ENCODE measurements at places on chromosomes 5 and 9.

DNA sequence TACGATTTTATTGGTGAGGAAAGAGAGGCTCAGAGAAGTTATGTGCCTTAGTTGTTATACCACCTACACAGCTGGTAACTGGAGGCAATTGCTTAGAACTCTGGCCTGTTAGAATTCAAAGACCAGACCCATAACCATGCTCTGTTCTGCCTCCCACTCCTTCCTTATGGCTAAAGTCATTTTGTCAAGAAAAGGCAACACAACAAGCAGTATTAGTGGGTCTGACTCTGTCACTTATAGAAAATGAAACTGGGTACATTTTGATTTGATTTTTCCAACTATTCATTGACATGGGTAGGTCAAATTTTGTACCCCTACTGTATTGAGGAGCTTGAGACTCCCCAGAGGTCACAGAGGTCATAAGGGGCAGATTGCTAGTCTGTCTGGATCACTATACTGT, 44.5 kb upstream of the NR3C1 start:
- DNase-seq: no peak

DNA sequence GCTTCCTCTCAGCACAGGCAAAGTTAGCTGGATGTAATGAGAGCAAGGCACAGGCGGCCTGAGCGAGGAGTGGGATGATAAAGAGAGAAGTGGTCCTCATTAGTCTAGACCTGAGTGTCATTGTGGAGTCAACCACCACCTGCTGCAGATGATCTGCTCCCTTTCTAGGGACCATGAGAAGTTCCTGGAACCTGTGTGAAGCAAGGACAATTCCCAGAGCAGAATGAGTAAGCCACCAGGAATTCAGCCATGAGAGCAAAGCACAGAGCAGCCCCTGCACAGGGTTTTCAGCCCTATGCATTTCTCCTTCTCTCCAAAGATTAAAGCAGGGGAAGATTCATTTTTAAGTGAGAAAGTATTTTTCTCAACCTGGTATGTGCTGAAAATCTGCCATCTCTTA, 146.8 kb upstream of the SPEF2 start:
- no peak for DNase-seq

GRCh38 chr9:85397005-85397404, 344.7 kb downstream of the AGTPBP1 start:
- no peak for DNase-seq

DNA sequence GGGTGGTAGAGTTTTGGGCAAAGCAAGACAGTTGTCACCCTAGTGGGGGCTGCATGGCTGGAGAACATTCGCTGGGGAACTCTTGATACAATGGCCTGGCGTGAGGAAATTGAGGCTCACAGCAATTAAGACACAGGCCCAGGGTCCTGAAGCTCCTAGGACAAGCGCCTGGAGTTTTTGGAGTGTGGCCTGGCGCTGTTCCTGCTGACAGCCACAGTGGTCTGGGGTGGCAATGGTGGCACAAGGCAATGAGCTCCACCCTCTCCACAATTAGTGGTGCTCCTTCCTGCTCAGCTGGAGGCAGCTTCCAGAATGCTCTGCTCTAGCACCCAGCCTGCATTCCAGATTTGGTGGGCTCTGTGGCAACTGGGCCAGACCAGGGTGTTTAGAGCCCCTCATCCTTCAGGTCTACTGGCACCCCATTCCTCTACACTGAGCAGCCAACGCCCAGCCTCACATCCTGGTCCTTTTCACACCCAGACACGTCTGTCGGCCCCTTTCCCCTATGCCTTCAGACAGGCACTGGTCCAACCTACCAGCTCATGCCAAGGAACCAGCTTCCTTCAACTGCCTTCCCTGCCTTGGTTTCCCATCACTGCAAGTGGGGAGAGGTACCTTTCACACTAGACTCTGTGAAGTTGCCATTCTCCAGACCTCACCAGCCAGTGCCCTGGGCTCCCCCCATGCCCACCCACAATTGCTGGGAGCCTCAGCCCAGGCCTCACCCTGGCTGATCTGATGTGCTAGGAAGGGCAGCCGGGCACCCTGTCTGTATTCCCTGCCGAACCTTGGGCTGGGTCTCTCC, 138.1 kb upstream of the COL5A1 start:
- DNase-seq: no peak

DNA sequence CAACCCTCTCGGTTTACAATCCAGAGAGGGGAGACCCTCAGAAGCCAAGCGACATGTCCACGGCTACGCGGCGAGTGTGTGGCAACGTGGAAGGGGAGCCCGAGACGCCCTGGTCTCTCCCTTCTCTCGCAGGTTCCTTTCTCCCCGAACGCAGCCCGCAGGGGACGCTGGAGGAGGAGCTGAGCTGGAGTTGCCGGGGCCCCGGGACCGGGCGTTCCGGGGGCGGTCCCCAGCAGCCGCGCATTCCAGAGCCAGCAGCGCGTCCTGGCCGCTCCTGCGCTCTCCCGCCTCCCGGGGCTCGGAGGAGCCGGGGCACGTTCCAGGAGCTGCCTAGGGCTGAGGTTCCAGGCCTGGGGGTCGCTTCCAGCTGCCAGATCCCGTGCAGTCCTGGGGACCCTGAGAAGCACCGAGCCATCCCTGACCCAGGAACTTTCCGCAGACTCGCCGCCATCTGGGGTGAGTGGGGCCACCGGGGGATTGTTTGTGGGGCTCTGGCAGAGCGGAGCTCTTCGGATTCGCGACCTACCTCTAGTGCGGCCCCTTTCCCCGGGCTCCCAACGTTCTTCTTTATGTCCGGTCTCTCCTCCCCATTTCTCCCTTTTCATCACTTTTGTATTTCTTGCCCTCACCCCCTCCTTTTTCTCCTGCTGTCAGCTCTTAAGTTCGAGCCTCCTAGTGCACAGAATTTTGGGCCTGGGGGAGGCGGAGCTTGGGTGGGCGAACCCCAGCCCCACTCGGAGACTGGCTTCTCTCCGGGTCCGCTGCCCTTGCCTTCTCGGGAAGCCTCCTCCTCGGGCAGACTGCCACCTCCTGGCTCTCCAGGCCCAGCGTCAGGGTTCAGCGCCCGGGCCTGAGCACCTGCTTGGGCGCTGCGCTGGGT, at the start of gene SMIM3:
SMIM3 (plus strand) TSS at position 241 of the 880 bp plus-strand sequence. CDS start 16,684 bp downstream, outside the sequence.
- no peak for DNase-seq

DNA sequence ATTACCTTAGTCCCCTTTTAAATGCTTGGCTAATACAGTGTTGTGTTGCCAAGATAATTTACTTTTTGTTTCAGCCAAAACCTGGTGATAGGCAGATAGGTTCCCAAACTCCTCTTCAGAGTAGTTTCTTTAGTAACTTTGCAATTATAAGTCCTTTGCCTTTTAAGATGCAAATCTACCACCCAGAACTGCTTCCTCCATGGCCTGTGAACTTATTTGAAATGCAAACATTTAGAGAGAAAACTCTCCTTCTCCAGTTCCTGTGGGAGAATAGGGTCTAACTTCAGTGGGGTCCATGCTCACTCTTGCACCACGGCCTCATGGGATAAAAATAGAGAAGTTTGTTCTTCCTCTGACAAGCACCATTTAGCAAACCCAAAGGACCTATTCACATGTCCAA, 1955.4 kb upstream of the CDH6 start:
- no peak for DNase-seq

DNA sequence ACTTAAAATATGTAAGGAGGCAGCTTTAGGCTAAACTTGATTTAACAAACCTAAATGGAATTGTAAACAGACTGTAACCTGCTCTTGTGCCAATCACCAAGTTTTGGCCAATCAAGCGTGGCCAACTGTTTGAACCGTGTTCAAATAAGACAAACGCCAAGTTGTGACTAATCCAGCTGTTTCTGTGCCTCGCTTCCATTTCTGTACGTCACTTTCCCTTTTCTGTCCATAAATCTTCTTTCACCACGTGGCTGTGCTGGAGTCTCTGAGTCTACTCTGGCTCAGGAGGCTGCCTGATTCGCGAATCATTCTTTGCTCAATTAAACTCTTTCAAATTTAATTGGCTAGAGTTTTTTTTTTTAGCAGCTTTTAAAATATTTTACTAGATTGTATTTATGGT, 71.3 kb downstream of the LIX1 start:
- DNase-seq: peak; percentile 81

- DNase-seq: no peak
These were observed 167.6 kb downstream of the YIPF5 start for GRCh38 chr5:144002876-144003275.

DNA sequence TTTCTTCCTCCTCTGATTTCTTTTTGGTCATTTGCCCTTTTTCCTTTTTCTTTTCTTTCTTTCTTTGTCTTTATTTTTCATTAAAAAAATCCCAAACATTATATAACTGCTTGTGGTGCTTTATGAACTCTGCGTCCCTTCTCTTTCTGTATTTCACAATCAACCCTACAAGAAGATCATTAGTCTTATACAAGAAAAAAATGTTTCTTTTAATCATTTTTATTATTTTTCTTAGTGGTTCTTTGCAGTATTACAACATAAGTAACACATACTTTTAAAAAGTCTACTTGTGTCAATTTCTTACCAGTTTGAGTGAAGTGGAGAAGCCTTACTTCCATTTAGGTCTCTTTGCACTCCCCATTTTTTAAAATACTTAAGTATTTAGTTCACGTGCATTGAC, 212.7 kb upstream of the SMC2 start:
- no peak for DNase-seq

- no peak for DNase-seq
These were observed 28.0 kb downstream of the JAKMIP2 start for GRCh38 chr5:147754372-147755122.

- no peak for DNase-seq
These were observed 88.3 kb upstream of the SARDH start for GRCh38 chr9:133826289-133827085.

GRCh38 chr5:34439601-34440000, 216.5 kb upstream of the RAI14 start:
- DNase-seq: no peak

DNA sequence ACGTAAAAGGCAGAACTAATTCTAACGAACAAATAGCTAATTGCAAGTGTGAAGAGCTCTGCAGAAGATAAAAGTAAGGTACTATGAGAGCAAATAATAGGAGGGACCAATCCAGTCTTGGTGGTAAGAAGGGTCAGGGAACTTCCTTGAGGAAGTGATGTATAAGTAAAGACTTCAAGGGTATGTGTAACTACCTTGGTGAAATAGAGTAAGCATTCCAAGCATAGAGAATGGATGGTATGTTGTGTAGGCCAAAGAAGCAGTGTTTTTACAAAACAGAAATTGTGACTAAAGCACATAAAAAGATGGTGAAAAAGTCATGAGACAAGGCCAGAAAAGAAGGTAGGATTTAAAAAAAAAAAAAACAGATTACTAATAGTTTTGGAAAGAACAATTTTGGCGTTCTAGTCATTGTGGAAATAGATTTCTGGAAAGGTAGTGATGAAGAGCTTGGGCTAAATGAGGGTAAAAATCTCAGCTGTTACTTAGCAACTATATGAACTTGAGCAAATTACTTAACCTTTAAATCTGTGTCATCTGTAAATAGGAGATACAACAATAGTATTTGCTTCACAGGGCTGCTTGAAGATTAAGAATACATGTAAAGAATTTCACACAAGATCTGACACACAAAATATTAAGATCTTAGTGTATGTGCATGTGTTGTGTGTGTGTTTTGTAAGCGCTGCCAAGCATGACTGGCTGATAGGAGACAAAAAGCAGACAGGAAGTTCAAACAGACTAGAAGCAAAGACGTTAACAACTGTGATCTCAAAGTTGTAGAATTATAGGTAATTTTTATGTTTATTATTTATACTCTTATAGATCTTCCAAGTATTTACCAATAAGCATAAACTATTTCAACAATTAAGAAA, 73.5 kb downstream of the NR6A1 start:
- DNase-seq: no peak

GRCh38 chr9:117929868-117930267, 225.7 kb downstream of the TLR4 start:
- DNase-seq: no peak

DNA sequence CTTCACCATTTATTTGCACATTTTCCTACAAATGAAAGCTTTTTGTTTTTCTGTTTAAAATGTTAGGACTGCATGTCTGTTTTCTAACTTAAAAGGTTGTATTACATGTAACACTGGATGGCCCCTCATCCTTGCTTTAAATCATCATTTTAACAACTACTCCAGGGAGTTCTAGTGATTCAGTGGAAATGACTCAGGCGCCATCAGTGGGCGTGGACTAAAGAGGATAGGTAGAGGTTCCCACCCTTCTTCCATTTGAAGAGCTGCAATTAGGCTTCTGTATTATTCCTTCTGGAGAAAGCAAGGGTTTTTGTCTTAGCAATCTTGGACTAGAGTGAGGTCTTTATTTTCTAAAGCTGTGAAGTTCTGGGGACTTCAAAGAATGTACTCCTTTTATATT, 213.7 kb downstream of the TMEM38B start:
- DNase-seq: peak; percentile 20

- no peak for DNase-seq
These were observed 1.9 kb upstream of the SLC6A18 start for GRCh38 chr5:1223278-1223670.

DNA sequence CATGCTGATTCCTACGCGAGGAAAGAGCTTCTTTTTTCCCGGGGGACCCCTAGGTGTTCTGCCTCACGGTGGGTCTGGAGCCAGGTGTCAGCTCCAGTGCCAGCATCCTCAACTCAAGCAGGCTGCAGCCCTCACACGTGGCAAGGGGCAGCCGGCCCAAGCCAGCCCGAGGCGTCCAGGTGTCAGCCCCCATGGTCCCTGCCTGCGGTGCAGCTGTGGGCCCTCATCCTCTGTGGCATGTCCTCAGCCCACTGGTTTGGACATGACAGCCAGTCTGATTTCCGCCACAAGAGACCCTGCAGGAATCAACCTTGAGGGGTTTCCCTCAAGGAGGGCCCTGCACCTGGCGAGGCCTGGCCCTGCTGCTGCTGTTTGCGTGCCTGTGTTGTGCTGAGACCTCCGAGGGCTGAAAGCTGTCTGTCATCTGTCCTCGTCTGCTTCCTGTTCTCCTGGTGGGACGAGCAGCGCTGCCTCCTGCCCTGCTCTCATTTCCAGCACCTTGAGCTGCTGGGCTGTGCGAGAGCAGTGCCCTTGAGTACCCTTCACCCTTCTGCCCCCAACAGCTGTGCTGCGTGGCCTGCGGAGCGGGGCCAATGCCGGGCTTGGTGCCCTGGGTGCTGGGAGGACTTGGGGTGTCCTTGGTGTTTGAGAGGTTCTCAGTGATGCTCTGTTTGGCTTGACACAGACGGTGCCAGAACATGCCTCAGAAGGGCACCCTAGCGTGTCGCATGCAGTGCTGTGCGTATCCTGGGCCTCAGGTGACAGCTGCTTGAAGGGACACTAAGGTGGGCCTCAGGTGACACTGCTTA, 137.6 kb downstream of the CACNA1B start:
- DNase-seq: no peak

DNA sequence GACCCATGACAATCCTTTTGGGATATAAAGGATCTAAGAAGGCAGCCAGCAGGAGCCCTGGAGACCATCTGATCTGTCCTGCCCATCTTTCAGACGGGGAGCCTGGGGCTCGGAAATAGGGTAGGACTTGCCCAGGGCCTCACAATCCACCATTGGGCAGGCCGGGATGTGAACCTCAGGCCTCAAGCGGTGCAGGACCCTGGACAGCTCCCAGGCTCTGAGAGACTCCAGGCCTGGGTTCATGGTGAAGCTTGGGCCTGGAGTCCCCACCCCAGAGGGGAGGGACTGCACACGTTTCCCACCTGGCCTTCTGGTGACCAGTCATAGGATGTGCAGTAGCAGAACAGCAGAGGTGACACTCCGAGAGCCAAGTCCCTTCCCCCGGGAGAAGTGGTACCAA, 36.6 kb upstream of the RAPGEF1 start:
- no peak for DNase-seq

- DNase-seq: peak; percentile 64
These were observed 174.0 kb downstream of the HMHB1 start for GRCh38 chr5:143985832-143986515.
